Stimulated activated CD8-positive, alpha-beta memory T cell treated with anti-CD3 and anti-CD28 coated beads, Interleukin-4, amount 100 ng/mL, for 4 hours (primary cell): ENCODE measurements at places on chromosomes 13 and 19.

GRCh38 chr13:42735010-42735409, 46.4 kb upstream of the FAM216B start:
- no peak for DNase-seq

- no peak for DNase-seq
Measured at GRCh38 chr13:74920361-74920760, 561.6 kb downstream of the TBC1D4 start.

DNA sequence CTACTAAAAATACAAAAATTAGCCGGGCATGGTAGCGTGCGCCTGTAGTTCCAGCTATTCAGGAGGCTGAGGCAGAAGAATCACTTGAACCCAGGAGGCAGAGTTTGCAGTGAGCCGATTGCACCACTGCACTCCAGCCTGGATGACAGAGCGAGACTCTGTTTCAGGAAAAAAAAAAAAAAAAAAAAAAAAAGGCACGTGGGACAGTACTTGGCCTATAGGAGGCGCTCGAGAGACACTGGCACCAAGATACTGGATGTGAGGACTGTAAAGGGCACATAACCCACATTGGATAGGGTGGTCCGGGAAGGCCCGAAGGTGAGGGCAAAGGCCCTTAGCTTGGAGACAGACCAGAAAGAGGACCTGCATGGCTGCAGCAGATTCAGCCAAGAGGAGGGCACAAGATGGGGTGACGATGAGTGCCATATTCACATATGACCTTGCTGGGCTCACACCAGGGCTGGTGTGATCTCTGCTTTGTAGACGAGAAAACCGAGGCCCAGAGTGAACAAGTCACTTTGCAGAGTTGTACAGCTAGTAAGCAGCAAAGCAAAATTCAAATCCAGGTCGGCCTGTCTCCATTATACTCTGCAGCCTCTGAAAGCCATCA, 89.4 kb downstream of the DPF1 start:
- DNase-seq, result no peak

DNA sequence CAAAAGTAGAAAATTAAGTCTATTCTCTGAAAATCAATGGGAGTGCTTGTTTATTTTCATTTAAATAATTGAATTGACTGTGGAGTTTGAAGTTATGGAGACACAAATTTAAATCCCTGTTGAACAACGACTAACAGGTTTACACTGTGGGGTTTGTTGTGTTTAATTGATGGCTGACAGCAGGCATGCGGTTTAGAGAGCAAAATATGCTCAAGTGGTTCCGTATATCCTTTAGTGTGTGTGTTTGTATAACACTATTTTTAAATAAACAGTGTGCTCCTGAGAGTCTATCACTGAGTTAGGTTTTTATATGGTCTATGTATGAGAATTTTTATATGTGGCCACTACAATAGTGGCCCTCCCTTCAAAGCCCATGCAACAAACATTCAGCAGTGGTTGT, 332.0 kb downstream of the GPC6 start:
- no peak for DNase-seq

- DNase-seq, result no peak
Measured at GRCh38 chr13:96214824-96215445, 125.0 kb downstream of the HS6ST3 start.

DNA sequence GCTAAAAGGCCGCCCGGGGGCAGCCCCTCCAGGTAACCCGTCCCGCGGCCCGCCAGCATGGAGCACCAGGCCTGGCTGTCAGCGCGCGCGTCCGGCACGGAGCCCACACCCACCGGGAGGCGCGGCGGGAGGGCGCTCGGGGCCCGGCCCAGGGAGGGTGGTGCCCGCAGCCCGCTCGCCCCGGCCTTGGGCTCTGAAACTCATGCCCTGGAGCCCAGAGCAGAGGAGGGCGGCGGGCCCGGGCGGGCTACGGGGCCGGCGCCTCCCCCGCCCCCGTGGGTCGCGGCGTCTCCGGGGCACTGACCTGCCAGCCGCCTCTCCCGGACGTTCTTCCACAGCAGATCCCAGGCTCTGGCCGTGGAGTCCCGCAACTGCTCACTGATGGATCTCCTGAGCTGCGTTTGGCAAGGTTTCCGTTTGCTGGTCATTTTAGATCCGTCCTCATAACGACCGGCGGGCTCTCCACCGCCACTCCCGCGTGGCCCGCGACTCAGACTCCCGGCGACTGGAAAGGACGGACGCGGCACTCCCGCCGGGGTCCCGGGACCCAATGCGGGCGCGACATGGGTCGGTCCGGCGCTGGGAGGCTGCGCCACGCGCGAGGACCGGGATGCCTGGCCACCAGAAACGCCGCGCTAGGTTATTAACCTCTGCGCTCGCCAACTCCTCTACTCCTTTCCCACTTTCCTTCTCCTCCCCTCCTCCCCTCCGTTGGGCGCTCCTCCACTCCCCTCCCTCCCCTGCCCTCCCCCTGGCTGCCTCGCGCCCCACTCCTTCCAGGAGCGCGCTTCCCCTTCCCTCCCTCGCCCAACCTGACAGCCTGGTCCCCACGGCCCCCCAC, 64.7 kb upstream of the STARD13 start:
- no peak for DNase-seq

DNA sequence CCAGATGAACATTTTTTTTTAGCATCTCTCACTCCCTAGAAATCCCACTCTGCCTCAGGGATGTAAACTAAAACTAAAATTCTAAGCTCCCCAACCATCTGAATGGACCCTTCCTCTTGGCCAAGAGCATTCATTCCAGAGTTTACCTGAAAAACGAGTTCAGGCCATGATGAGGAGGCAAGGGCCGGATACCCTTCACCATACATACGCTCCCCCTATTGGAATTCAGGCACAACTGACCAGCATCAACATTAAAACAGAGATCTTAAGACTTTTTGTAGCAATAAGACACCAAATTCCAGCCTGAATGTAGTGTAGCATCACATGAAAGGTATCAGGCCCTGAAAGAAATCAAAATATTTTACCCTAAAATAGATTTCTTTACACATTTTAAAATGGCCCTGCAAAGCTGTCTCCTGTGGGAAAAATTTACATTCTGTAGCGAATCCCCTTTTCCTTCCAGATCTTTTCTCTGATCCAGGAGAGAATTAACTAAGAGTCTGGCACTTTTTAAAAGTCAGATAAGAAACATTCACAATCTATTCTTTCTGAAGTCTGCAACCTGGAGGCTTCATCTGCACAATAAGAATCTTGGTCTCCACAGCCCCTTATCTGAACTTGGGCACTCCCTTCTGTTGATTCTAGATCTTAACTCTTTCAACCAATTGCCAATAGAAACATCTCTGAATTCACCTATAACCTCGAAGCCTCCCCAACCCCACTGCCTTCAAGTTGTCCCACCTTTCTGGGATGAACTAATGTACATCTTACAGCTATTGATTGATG, 888.5 kb downstream of the UQCRFS1 start:
- DNase-seq, result no peak

DNA sequence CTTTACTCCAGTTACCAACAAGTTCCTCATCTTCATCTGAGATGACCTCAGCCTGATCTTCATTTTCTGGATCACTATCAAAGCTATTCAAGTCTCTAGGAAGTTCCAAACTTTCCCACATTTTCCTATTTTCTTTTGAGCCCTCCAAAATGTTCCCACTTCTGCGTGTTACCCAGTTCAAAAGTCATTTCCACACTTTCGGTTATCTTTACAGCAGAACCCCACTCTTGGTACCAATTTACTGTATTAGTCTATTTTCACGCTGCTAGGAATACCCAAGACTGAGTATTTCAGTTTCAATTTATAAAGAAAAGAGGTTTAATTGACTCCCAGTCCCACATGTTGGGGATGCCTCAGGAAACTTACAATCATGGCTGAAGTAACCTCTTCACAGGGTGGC, 274.3 kb downstream of the FGF9 start:
- no peak for DNase-seq
